ENCODE measurements at places on chromosomes 7 and 10. TPM values are rescaled to one million over a fixed set of nuclear protein-coding genes. Genes with fewer than 3 reads are reported as not detected.

- DNase-seq: no peak
Measured at GRCh38 chr10:52609071-52609470, 163.5 kb downstream of the MBL2 start.

Gene SKIDA1
- 0.38 TPM for total RNA-seq

DNA sequence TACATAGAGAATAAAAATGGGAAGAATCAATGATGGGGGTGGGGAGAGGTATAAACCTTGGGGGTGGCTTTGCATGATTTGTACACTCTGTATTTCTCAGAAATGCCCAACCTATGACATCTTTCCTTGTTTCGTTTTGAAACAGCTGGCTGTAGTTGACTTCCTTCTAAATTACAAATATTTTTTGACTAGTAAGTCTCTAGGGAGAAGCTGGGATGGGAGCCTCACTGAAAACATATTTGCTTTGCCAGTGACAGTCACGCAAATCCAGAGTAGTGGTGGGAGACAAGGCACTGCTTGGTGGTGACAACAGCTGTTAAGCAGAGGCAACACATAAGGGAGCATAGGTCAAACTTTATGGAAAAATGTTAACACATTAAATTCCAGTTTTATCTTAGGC is 440.5 kb downstream of the SEMA3D start:
- no peak for DNase-seq

DNA sequence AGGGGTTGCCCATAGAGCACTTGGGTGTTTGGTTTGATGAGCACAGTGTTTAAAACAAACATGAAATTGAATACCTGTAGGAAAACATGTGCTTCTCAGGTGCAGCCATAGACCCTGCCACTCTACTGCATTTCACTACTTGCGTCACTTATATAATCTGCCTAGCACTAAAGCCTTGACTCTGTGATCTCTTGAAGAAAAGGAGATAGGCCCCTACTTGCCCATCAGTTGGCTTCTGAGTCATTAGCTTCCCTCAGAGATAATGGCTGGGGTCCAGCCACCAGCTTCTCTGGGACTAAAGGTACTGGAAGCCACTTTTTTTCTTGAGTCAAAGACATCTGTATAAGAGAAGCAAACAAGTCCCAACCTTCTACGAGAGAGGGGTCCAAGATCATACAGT is 45.9 kb upstream of the BTRC start:
- no peak for DNase-seq

- peak; percentile 78 for DNase-seq
Measured at GRCh38 chr7:22173685-22174573, 183.0 kb downstream of the RAPGEF5 start.

DNA sequence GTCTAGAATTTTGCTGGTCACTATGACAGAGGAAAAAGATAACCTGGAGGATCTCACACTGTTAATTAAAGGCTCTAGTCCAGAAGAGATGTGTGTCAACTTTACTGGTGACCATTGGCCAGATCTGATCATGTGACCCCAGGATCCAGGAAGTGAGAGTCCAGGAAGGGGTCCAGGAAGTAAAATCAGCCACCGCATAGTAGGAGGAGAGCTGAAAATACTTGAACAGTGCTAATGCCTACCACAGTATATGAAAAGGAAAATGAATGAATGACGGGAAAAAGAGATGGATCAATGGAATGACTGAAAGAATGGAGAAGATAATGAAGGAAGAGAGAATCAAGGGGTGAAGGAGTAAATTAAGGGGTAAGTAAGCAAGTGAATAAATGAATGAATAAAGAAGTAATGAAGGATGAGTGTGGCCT is 415.3 kb downstream of the RPS24 start:
- DNase-seq: no peak

GRCh38 chr7:94513565-94513860 is 3.9 kb downstream of the CASD1 start:
- no peak for DNase-seq

DNA sequence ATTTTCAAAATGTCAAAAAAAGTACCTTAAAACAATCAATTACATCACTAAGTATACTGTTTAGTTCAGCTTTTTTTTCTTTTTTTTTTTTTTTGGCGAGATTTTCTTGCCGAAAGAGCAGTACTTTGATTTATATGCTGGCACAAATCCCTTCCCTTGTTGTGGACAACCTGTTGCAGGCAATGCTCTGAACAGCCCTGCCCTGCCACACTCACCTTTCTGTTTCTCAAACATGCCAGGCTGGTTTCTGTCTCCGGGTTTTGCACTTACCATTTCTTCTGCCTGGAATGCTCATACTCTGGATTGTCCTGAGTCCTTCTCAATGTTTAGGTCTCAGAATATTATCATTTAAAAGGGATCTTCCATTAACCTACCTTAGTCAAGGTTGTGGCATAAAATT is 80.4 kb upstream of the JAZF1 start:
- no peak for DNase-seq

DNA sequence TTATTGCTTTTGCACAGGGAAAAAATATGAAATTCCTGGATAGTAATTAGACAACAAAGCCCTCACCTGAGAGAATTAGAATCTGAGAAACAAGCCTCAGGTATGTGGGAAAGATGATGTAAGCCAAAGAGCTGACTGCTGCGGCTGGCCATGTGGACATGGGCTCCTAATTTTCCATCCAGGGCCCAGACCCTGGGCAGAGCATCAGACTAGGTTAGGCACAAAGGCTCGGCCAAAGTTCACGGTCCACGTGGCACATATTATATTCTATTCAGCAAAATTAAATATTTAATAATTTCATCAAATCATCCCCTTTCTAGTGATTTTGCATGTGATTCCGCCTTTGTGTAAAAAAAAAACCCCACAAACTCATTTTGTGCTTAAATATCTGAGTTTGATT is 5.1 kb downstream of the CYP3A4 start:
- no peak for DNase-seq

GRCh38 chr7:15719311-15719710 is 32.8 kb upstream of the MEOX2 start:
- no peak for DNase-seq

DNA sequence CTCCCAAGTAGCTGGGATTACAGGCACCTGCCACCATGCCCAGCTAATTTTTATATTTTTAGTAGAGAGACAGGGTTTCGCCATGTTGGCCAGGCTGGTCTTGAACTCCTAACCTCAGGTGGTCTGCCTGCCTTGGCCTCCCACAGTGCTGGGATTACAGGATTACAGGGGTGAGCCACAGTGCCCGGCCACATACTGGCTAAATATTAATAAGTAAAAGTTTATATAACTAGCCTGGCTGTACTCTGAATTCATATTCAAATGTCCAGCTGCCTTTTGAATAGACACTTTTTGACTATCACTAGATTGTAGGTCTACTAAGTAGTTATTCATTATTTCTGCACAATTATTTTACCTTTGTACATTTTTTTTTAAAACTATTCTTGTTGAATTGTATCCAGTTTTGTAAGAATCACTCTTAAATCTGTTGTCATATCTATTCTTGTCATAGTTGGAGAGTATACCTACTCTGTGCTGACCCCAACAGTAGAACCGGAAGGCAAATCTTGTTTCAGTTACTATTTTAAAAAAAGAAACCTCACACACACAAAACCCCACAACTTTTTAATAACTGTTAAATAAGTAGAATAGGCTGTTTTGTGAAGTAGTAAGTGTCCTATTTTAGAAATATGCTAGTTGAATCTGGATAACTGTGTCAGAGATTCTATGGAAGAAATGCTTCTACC is 29.6 kb downstream of the MINPP1 start:
- no peak for DNase-seq

DNA sequence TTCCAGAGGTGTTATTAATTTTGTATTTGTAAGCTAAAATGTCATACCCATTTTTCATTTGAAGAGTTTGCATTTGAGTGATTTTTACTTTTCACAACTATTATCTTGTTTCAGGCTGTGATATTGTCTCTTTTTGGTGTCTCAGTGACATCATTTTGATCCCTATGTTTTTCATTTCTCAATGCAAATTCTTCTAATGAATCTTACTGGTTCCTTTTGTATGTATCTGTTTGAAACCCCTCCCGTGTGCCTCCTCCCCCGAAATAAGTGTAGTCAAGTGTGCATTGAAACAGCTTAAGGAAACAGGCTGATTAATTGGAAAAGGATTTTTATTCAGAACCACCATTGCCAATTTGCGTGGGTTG is 77.8 kb downstream of the SHH start:
- no peak for DNase-seq

Gene LLCFC1
- total RNA-seq: not detected

DNA sequence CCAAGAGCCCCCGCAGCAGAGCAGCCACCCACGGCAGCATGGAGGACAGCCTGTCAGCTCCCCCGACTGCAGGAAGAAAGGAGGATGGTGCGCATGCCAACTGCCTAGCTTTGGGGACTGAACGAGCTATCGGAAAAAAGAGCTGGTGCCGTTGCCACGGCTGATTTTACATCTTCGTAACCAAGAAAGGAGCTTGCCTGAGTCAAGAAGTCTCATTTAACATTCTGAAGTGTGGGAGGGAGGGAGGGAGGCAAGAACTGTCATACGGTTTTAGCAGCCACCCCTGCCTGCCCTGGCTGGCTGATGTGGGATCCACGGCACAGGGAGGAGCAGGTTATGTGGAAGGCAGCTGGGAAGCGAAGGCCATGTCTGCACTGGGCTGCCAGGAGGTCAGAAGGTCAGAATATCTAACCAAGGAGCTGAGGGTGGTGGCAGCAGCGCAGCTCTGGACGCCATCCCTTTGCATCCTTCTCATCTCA is 74.7 kb upstream of the CAMK2B start:
- no peak for DNase-seq

Gene KCND2
- not detected for total RNA-seq

- no peak for DNase-seq
Measured at GRCh38 chr7:151186640-151187408, at the start of gene ASB10. ASB10 (minus strand) TSS chr7:151187250; CDS start chr7:151187130, 120 bp downstream.

DNA sequence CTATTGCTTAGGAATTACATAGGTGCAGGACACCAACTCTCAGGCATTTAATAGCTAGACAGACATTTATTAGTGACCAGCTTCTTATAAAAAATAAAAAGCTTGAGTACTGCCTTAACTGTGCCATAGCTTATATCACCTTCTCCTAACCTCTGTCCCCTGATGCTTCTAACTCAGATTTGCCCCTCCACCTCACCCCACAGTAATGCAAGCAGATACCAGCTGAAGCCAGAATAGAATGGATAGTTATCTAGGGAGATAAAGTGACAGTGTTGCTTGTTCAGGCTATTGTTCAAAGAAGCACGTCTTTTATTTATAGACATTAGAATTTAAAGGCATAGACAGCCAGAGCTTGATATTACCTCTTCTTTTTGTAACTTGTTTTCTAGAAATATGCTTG is 99.6 kb upstream of the GLCCI1 start:
- no peak for DNase-seq

DNA sequence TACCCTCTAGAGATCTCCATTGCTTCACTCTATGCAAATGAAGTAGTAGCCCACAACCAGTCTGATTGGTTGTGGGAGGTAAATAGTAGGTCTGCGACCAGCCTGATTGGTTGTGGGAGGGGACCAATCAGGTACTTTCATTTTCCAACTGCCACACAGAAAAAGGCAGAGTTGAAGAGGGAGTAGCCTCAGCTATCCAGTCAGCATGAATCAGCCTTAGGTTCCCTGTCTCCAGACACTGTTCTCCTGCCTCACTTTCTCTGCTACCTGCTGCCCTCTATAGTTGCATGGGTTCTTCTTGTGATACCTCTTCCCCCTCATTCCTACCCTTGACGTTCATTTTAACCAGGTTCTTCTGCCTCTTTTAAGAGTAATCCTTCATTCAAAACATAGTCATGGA is 114.5 kb upstream of the LYZL1 start:
- DNase-seq: no peak

- no peak for DNase-seq
Measured at GRCh38 chr7:155580367-155580766, 34.0 kb upstream of the CNPY1 start.

Gene ZPBP
- not detected for total RNA-seq

GRCh38 chr7:102834466-102834865 is 78.3 kb upstream of the LRRC17 start:
- no peak for DNase-seq

Gene CUBN
- total RNA-seq: 0.80 TPM

All from activated CD4-positive, alpha-beta memory T cell treated with anti-CD3 and anti-CD28 coated beads, Interleukin-2, amount 10 ng/mL, durations not matched to agents 7 days and 5 days (primary cell).